ENCODE measurements at places on chromosomes 13 and 19.

DNA sequence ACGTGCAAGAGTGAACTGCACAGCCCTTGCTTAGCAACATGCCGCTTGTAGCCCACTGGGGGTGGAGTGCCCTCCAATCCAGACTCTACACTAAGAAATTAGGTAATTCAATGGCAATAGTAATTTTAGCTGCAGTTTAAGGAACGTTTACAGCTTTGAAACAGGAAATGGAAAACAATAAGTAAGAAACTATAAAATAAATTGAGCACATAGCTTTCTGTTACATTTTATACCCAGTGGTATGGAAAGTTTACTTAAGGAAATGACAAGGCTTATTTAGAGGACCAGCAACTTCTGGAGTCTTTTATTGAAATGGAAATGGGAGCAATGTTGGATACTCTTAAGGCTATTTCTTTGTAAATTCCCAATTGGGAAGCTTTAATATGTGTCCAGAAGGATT lies 373.2 kb downstream of the KCNRG start:
- no peak for DNase-seq

DNA sequence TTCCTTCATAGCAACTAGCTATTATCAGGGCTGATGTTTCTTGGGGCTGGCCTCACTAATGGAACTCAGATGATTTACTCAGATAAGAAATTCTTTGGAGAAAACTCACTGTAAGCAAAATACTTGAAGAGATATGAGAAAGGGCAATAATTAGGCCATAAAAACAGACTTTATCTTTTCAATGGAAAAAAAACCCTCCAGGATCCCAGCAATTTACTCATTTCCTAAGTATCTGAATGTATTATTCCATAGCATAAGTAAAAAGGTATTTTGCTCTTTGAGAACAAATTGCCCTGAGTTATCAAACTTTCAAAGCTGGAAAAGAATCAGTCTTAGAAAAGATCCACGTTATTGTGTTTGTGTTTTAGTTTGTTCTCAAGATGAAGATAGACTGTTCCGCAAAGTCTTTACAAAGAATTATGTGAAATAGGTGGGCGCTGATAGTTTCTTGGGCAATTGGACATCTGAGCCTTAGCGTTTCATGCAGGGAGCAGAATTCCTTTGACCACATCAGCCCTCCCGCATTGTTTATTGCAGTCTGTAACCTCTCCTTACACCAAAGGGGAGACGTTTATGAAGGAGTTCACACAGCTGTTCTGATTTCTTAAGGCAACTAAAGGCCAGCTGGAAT lies 29.1 kb upstream of the CSNK1A1L start:
- peak; percentile 37 for DNase-seq

- DNase-seq: peak; percentile 47
These were observed 53.1 kb upstream of the SERPINE3 start for GRCh38 chr13:51286135-51287002.

- no peak for DNase-seq
These were observed 46.3 kb downstream of the DACH1 start for GRCh38 chr13:71820699-71821098.

DNA sequence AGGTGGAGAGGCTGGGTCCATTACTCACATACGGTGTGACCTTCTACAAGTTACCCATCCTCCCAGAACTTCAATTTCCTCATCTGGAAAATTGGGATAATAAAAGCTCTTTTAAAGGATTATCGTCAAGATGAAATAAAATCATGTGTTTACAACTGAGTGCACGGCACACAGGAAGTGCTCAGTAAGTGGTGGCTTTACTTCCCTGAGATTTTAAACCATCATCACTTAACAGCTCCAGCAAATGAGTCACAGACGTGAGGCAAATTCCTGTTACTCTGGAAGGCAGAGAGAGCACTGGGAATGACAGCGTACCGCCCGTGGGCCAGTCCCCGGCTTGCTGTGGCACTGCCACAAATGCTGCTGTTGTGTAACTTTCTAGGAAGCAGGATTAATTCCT lies 64.1 kb downstream of the MRPL57 start:
- DNase-seq: peak; percentile 77

DNA sequence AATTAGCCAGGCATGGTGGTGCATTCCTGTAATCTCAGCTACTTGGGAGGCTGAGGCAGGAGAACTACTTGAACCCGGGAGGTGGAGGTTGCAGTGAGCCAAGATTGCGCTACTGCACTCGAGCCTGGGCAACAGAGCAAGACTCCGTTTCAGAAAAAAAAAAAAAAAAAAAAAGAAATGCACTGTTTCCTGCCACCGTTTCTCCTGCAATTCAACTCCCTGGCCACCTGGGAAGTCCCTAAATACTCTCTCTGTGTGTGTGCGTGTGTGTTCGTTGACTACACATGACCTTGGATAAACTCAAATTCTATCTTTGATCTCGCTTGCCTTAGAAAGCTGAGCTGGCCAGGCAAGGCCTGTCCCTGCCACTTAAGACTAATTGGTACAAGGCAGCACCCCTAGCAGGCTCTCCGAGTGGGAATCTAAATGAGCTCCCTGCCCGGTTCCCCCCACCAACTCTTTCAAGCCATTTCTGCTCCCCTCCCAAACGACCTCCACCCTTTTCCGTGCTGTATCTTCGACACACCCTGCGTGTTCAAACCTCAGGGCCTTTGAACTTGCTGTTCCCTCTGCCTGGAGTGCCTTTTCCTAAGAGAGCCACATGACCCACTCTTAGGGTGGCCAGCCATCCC lies 5.2 kb upstream of the BCAT2 start:
- peak; percentile 39 for DNase-seq

DNA sequence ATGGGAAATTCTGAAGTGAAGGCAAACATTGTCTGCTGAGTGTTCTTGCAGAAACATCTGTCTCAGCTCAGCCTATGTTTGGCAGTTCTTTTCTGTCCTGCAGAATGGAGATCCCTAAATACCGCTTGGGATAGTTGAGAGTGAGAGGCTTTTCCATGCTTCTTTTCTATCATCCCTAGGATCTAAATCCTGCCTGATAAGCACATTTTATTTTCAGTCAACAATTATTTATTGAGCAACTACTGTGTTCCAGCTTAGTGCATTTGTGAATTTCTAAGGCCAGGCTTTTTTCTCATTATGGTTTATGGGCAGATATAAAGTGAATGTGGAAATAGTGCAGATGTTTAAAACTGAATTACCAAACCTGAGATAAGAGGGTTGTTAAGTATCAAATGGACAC lies 62.6 kb downstream of the SLC10A2 start:
- DNase-seq: no peak

DNA sequence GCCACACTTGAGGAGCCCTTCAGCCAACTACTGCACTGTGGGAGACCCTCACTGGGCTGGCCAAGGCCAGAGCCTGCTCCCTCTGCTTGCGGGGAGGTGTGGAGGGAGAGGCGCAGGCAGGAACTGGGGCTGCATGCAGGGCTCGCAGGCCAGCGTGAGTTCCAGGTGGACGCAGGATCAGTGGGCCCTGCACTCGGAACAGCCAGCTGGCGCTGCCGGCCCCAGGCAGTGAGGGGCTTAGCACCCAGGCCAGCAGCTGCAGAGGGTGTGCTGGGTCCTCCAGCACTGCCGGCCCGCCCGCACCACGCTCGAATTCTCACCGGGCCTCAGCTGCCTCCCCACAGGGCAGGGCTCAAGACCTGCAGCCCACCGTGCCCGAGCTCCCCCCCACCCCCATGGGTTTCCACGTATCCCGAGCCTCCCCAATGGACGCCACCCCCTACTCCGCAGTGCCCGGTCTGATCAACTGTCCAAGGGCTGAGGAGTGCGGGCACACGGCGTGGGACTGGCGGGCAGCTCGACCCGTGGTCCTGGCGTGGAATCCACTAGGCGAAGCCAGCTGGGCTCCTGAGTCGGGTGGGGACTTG lies 1293.8 kb upstream of the PCDH9 start:
- DNase-seq: no peak

All from RPMI7951 (cell line).